ENCODE measurements at places on chromosomes 5 and 9.

GRCh38 chr5:174798551-174798951 lies 74.2 kb downstream of the MSX2 start:
- no peak for DNase-seq

DNA sequence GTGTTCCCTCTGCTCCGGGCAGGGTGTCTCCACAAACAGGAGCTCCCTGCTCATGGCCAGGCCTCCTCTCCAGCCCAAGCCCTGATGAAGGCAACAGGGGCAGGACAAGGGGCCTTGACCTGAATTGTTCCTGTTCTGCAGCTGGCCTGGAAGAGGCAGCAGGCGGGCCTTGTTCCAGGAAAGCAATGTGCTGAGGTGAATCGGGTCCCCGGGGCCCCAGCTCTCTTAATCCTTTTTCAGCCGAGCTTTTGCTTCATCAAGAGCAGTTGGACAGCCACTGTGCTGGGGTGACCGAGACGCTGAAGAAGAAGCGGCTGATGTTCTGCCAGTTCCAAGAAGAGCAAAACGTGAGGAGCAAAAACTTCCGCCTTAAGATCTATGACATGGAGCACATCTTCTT lies 41.4 kb downstream of the CCDC180 start:
- no peak for DNase-seq

DNA sequence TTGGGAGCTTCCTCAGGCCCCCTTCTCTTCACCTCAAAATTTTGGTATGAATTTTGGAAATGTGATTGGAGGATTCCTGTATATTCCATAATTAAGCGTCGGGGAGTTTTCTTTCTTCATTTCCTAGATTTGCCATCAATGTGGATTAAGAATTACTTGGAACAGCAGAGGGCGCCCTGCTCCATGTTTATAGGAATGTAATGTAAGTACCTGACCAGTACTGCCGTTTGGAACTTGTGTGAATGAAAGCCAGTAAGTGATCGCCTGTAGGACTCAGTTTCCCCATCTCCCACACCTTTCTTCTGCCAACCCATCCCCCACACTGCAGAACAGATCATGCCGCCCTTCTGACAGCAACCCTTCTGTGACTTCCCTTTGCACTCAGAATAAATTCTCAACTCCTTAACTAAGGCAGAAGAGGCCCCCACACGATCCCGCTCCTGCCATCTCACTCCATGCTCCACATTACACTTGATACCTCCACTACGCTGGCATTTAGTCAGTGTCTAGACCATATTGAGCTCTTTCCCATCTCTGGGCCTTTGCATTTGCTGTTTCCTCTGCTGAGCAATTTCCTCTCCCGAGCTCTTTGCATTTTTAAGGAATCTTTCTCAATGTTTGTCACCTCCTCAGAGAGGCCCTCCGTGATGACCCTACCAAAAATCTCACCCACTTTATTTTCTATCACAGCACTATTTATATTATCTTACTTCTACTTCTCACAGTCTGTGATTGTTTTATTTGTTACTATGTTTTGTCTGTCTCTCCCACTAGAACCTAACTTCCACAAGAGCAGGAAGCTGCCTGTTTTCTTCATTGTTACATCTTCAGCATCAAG lies 79.5 kb upstream of the HTR4 start:
- peak; percentile 57 for DNase-seq

DNA sequence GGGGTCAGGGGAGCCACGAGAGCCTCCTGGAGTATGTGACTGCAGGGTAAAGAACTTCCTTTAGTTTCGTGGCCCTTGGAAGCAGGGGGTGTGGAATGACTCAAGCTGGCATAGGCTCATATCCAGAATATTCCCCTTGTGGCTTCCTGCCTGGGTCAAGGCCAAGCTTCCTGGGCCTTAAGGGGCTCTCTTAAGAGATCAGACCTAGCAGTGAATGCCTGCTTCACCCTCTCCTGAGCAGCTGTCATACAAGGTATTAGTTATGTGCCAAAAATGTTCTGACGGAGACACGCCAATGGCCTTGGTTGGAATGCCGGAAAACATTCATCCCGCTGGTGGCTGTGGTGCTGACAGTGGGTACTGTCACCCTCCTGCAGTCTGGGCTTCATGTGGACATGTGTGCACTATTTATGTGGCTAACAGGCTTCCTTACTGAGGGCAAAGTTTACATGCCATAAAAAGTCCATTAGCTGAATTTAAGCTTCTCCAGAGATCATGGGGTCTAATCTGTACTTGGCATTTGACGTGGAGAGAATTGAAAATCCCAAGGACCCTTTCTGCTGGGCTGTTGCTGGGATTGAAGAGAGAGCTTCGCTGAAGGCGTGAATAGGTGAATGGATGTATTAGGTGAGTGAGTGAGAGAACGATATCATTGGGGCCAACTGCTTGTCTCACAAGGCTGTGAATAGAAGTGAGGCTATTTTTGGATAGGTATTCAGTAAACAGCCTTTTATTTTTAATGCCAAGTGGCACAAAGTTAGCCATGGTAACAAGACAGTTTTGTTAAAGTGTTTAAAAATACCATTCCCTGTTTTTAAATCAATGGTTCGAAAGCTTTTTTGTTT lies 156.8 kb downstream of the MACROH2A1 start:
- peak; percentile 59 for DNase-seq

GRCh38 chr9:96075111-96075510 lies 199.6 kb downstream of the ERCC6L2 start:
- no peak for DNase-seq

GRCh38 chr5:150763023-150763769 lies 4.4 kb upstream of the DCTN4 start:
- peak; percentile 81 for DNase-seq

- DNase-seq = no peak
Observed at GRCh38 chr5:179126506-179126991, 66.4 kb downstream of the ZNF354C start.

- DNase-seq = peak; percentile 38
Observed at GRCh38 chr5:115296124-115297022, at the start of gene CCDC112. TSS of gene CCDC112 (minus strand) at chr5:115296654. CDS start at chr5:115296543, 111 bp downstream.

DNA sequence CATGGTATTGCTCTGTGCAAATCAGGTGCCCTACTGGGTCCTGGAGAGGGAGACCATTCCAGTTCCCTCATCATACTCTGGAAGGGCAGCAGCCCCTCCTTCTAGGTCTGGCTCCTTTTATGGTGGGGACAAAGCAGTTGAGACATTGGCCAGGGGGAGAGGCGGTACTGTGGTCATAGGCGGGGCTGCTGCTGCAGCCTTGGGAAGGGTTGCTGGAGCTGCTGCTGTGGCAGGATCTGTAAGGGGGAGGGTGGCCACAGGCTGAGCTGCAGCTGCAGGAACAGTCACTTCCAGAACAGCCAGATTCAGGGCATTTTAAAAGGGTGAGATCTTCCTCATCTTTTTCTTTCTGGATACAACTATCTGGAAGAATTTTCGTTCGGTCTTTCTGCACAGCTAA lies 233.0 kb upstream of the SGCD start:
- DNase-seq = peak; percentile 12

GRCh38 chr5:168092209-168093185 lies 198.9 kb upstream of the WWC1 start:
- no peak for DNase-seq

DNA sequence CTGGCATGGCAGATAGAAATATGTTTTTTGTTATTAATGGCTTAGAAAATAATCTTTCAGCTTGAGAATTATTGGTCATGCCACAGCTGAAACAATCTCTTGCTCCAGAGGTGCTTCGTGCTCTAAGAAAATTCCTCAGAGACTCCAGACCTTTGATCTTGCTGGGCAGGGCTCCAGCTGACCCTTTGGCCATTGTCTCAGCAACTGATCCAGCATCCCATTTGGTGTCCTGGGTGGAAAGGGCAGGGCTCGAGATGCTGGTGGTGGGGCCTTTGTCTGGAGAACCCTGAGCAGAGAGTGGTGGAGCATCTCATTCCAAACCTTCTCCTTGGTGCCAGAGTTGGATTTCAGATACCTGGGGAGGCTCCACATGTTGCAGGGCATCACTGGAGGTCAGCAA lies 43.2 kb upstream of the PIK3R1 start:
- DNase-seq = no peak

GRCh38 chr9:71911908-71912335 lies 483 bp downstream of the C9orf85 start:
- DNase-seq = peak; percentile 35

DNA sequence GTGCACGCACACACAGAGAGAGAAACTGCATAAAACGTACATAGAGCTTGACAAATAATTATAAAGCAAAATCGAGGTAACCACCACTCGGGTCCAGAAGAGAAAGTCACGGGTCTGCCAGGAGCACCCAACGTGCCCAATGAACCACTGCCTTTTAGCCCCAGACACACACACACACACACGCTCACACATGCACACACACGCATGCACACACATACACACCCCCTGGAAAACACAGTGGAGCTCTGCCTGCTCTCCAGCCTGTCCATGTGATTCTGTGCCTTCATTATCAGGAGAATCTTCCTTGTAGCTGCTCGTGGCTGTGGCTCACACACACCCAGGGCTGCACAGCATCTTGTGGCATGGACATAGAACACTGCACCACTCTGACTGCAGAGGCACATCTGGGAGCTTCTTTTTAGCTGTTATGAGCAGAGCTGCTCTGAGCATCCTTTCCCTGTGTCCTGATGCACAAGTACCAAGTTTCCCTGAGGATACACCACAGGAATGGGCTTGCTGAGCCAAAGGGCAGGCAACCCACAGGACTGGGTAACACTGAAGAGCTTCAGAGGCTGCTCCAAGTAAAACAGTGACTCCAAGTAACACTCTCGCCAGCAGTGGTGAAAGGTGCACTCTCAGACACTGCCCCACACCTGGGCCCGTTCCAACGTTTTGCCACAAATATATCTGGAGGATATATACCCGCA lies 58.9 kb downstream of the CAMSAP1 start:
- DNase-seq = no peak
